Lower lobe of right lung (tissue), 2 donors: ENCODE measurements at places on chromosomes 13 and 19. TPM values are rescaled to one million over a fixed set of nuclear protein-coding genes. Genes with fewer than 3 reads are reported as not detected.

DNA sequence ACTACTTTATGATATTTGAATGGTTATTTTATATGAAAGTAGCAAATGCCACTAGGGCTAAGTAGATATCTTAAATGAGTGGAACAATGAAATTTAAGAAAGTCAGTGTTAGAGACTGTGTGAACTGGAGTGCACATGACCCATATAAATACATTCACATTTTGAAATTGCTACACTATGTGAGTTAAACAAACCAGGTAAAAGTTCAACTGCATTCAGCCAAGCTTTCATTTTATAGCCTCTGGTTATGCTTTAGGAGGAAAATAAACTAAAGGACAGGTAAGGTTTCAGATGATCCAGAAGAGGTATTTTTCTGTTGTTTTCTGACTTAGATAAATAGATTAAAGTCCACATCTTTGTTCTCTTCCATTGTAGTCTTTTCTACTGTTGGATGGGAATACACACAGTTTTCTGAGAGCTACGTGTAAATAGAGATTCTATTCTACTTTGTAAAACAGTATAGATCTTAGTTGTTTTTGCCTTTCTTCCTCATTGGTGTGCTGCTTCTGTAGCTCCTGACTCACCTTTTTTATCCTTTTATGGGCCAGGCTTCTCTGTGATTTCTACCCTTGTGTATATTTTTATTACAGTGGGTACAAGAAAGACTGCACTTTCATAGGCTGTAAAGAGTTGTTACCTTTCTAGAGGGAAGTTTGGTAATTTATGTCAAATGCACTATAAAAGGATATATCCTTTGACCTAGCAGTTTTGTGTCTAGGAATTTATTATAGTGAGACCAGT lies 54.6 kb upstream of the KCTD4 start:
- no peak overlapping the region for H3K27ac ChIP-seq
- no peaks in the 10 kb centered on the region for H3K27me3 ChIP-seq
- H3K36me3 ChIP-seq = peaks cover 4% of the 10 kb centered on the region
- H3K4me1 ChIP-seq = peaks cover 10% of the 10 kb centered on the region

GRCh38 chr19:10292206-10292788 lies 2.5 kb downstream of the ICAM5 start:
- no peaks in the 10 kb centered on the region for H3K36me3 ChIP-seq
- H3K27ac ChIP-seq = peak overlapping the region; percentile 80
- peak overlapping the region; percentile 68 for H3K4me3 ChIP-seq

DNA sequence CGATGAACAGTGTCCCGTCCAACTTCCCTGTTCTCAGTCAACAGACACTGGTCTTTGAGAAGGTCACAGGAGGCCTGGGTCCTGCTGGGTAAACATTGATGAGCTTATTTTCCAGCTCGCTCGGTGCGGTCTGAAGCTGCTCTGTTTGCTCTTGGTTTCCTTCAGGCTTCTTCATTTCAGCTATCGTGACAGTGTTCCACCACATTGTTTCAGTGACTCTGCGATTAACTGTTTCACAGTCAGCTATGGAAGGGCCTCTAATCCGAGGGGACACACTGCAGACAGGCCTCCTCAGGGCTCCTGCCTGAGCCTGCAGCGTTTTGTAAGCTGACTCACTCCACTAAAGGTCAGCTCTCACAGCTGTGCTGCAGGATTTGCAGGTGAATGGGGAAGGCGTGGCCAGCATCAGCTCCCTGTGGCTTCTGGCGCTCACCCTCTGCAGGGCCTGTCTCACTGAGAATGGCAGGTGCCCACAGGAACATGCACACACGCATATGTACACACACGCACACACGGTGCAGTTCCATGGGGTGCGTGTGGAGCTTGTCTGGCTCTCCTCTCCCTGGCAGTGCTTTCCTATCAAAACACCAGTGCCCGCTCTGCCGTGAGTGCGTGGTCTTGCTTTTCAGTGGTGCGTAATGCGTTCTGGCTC lies 62.9 kb upstream of the MCF2L start:
- H3K4me3 ChIP-seq = no peak overlapping the region
- no peaks in the 10 kb centered on the region for H3K27me3 ChIP-seq
- H3K4me1 ChIP-seq = peaks cover 6% of the 10 kb centered on the region
- peak; percentile 37 for DNase-seq
- H3K27ac ChIP-seq = no peak overlapping the region
- H3K36me3 ChIP-seq = no peaks in the 10 kb centered on the region

The ZBTB7A gene
- total RNA-seq = 51.9 TPM

GRCh38 chr19:47618771-47619170 lies 9.8 kb downstream of the BICRA start:
- H3K27me3 ChIP-seq = no peaks in the 10 kb centered on the region
- H3K4me1 ChIP-seq = peaks cover 26% of the 10 kb centered on the region
- no peak overlapping the region for H3K4me3 ChIP-seq
- H3K36me3 ChIP-seq = peaks cover 8% of the 10 kb centered on the region

DNA sequence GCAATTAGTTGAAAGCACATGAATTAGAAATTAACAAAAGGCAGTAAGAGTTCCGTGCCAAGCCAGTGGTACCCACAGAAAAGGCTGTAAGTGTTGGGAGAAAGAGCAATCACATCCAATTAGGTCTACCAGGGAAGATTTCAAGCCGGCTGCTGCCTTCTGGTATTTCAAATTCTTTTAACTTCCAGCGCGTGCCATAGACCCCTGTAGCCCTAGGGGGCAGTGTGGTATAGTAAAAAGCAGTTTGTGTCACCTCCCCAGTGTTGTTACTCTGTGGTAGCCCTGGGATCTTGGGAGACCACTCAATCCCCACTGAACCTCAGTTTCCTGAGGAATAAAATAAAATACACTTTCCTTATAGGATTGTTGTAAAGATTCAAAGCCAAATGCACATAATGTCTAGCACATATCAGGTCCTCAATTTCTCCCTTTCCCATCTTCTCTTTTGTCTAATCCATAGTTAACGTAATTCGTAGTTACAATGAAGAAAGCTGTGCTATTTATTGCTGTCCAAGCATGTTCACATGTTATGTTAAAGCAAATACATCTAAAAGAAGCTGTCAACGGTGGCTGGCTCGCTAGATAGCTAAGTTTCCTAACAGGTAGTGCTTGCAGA lies 230.2 kb downstream of the TDRD3 start:
- H3K27me3 ChIP-seq = no peaks in the 10 kb centered on the region
- H3K27ac ChIP-seq = no peak overlapping the region
- no peak for DNase-seq
- H3K4me3 ChIP-seq = no peak overlapping the region

The ICAM3 gene
- 33.0 TPM for total RNA-seq

DNA sequence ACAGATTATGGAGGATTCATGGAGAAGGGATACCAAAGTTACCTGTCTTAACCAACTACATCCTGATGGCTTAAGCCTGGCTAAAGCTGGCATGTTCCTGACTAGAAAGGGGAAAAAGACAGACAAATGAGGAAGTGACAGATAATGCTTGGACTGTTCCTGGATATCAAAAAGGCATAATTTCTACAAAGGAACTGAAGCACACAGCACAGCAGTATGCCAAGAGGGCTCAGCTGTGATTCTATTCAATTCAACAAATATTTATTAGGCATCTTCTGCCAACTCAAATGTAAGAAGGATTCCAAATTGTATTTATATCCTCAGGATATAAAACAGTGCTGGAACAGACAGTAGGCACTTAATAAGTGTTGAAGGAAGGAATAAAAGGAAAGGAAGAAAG lies 59.5 kb downstream of the KLF12 start:
- H3K27ac ChIP-seq = no peak overlapping the region
- no peak overlapping the region for H3K4me3 ChIP-seq
- no peaks in the 10 kb centered on the region for H3K27me3 ChIP-seq
- no peaks in the 10 kb centered on the region for H3K4me1 ChIP-seq
- no peaks in the 10 kb centered on the region for H3K36me3 ChIP-seq
- DNase-seq = no peak

DNA sequence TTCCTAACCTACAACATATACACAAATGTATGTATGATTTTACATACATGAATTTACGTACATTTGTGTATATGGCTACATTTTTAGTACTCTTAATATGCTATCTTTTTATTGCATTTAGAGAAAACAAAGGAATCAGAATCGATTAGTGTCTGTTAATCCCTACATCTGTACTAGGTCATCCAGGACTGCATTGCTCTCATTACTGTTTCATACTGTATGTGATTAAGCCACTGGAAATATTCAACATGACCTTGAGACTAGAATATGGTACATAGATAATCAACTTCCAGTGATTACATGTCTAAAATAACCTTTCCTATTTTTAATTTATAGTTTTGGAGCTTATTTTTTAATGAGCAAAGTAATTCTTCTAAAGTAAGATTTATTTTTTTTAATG lies 5.3 kb upstream of the MAB21L1 start:
- no peaks in the 10 kb centered on the region for H3K4me1 ChIP-seq
- H3K36me3 ChIP-seq = no peaks in the 10 kb centered on the region
- H3K27ac ChIP-seq = no peak overlapping the region
- H3K27me3 ChIP-seq = peaks cover 27% of the 10 kb centered on the region
- no peak overlapping the region for H3K4me3 ChIP-seq

The SIGLEC7 gene
- total RNA-seq = 10.0 TPM

DNA sequence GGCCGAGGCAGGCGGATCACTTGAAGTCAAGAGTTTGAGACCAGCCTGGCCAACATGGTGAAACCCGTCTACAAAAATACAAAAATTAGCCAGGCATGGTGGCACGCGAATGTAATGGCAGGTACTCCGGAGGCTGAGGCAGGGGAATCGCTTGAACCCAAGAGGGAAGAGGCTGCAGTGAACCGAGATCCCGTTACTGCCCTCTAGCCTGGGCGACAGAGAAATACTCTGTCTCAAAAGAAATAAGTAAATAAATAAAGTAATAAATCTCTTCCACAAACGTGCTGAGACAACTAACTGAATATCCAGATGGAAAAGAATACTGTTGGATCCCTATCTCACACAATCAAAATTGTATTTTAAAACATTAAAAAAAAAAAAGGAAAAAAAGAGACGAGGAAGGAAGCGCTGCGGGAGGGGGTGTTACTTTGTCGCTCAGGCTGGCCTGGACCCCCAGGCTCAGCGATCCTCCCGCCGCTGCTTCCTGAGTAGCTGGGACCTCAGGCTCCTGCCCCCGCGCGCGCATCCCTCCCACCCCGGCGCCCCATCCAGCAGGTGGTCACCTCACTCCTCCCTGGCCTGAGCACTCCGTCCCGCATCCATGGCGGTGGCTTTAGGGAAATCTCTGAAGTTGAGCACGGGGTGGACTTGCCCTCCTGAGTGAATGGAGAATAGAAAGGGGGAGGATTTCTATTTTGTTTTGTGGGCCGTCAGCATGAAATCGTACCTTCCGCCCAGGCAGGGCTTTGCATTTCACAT lies 628 bp upstream of the ZNF813 start:
- no peaks in the 10 kb centered on the region for H3K27me3 ChIP-seq
- H3K27ac ChIP-seq = peak overlapping the region; percentile 79
- H3K4me3 ChIP-seq = peak overlapping the region; percentile 62
- no peaks in the 10 kb centered on the region for H3K36me3 ChIP-seq

- no peaks in the 10 kb centered on the region for H3K36me3 ChIP-seq
- no peaks in the 10 kb centered on the region for H3K27me3 ChIP-seq
- peak overlapping the region; percentile 74 for H3K27ac ChIP-seq
- no peak for DNase-seq
- peak overlapping the region; percentile 27 for H3K4me3 ChIP-seq
Measured at GRCh38 chr19:10976131-10976892, 15.5 kb downstream of the SMARCA4 start.

The PCDH17 gene
- total RNA-seq = 40.9 TPM

GRCh38 chr13:33744589-33745369 lies 73.2 kb upstream of the RFC3 start:
- no peaks in the 10 kb centered on the region for H3K27me3 ChIP-seq
- H3K36me3 ChIP-seq = no peaks in the 10 kb centered on the region
- peak overlapping the region; percentile 43 for H3K27ac ChIP-seq
- no peak overlapping the region for H3K4me3 ChIP-seq

DNA sequence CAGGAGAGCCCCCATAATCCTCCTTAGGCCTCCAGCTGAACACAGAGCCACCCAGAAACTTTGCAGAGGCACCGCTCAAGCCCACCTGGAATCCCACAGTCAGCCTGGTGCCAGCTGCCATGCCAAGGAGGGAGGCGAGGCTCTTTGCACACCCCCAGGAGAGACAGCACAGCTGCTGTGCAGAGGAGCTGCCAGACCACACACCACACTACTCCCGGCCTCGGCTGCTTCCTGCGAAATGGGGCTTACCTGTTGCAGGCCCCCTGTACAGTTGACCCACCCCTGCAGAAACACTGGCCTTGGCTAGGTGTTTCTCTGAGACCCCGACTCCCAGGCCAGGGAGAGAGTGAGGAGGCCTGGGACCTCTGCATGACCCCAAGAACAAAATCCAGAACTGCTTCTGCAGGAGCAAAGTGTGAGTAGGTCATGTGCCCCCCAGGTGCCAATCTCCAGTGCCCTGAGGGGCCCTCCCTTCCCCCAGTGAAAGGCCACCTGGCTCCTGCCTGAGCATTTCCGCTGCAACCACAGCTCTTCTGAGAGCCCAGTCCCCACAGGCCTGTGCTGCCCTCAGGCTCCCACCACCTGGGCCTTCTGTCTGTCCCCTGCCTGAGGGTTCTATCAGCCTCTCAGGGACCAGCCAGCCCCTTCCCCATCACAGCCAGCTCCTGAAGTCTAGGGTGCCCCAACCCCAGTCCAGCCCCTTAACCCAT lies 580.4 kb downstream of the UQCRFS1 start:
- no peaks in the 10 kb centered on the region for H3K36me3 ChIP-seq
- H3K27me3 ChIP-seq = no peaks in the 10 kb centered on the region
- no peak overlapping the region for H3K4me3 ChIP-seq

The MUC16 gene
- total RNA-seq = 2.2 TPM

DNA sequence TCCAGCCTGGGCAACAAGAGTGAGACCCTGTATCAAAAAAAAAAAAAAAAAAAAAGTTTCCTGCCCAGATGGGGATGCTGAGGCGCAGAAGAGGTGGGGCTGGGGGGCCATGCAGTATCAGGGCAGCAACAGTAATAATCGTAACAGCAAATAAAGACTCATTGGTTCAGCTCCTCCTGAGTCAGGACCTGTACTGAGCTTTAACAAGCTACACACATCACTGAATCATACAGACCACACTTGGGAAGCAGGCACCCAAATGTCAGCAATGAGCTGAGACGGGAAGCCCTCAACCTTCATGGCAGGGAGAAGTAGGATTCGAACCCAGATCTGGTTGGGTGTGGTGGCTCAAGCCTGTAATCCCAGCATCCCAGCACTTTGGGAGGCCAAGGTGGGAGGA lies 10.6 kb upstream of the DPF1 start:
- no peak overlapping the region for H3K27ac ChIP-seq
- DNase-seq = no peak
- peaks cover 33% of the 10 kb centered on the region for H3K27me3 ChIP-seq
- H3K4me3 ChIP-seq = no peak overlapping the region
- H3K36me3 ChIP-seq = no peaks in the 10 kb centered on the region

The SHC2 gene
- 24.0 TPM for total RNA-seq

DNA sequence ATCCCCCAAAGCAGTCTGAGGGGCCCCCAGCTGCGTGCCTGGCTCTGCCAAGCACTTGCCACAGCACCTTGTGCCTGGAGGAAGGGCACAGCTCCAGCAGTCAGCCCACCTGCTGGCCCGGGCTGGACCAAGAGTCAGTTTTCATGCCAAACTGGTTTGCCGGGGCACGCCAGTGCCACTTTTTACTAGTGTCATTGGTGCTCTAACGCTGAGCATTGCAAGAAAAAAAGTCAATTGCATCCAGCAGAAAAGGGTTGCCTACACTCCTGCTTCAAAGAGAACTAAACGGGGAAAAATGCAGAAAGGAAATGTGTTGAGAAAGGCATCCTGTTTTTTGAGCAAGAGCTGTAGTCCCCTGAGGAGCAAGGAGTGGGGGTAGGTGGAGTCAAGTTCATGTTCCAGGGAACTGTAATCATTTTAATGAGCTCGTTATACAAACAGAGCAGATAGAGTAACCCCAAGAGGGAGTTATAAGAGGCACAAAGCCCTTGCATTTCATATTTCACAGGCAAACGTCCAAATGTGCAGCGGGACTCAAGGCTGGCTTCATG lies 68.4 kb downstream of the F2RL3 start:
- no peak overlapping the region for H3K4me3 ChIP-seq
- peak overlapping the region; percentile 56 for H3K27ac ChIP-seq
- DNase-seq = peak; percentile 69
- H3K4me1 ChIP-seq = peaks cover 14% of the 10 kb centered on the region

GRCh38 chr13:46168341-46168740 lies 13.6 kb downstream of the LCP1 start:
- no peak overlapping the region for H3K4me3 ChIP-seq
- no peak overlapping the region for H3K27ac ChIP-seq
- peak; percentile 65 for DNase-seq
